Activated T-helper 1 cell treated with anti-CD3 and anti-CD28 coated beads, Interleukin-2, amount 50 U/mL, for 16 hours (primary cell): ENCODE measurements at places on chromosomes 5 and 9.

- DNase-seq: no peak
Measured at GRCh38 chr9:95107976-95108375, 209.5 kb downstream of the FANCC start.

DNA sequence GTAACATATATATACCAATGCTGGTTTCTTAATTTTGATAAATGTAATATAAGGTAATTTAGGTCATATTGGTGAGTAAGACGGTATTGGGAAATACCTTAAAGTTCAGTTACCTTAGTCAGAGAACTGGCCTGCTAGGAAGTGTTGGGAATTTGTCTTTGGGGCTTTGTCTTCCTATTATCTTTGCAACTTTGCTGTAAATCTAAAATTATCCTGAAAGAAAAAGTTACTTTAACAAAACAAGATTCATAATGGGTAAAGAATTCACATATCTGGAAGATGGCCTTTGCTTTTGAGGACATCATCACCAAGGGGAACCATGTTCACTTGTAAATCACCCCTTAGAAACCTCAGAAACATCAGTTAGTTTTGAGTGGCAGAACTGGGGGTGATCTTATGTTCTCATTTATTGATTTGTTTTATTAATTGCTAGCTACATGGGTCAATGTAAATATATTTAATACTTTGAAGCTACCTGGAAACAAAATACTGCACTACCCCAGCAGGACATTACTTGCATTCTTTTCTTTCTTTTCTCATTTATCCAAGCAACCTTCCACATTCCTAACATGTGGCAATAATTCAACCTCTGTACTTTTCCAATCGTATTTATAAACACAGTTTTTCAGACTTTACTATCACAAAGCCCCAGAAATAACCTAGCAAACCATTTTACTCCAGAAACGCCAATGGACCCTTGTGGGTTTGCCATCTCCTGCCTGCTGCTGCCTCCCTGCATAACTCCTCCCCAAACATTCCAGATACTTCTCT lies 41.4 kb downstream of the GLIS3 start:
- no peak for DNase-seq

GRCh38 chr9:94507531-94508258 lies 47.2 kb upstream of the PCAT7 start:
- no peak for DNase-seq

GRCh38 chr9:91949946-91950664 lies at the start of gene ROR2:
Gene ROR2 (minus strand): TSS chr9:91950228.
- no peak for DNase-seq

DNA sequence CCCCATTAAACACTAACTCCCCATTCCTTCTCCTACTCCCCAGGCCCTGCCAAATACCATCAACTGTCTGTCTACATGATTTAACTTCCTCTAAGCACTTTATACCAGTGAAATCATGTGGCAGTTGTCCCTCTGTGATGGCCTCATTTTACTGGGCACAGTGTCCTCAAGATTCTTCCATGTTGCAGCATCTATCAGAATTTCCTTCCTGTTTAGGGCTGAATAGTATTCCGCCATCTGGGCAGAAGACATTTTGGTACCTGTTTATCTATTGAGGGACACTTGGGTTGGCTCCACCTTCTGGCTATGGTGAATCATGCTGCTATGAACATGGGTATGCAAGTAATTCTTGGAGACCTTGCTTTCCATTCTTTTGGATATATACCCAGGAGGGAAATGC lies 59.4 kb upstream of the IRX4 start:
- no peak for DNase-seq

DNA sequence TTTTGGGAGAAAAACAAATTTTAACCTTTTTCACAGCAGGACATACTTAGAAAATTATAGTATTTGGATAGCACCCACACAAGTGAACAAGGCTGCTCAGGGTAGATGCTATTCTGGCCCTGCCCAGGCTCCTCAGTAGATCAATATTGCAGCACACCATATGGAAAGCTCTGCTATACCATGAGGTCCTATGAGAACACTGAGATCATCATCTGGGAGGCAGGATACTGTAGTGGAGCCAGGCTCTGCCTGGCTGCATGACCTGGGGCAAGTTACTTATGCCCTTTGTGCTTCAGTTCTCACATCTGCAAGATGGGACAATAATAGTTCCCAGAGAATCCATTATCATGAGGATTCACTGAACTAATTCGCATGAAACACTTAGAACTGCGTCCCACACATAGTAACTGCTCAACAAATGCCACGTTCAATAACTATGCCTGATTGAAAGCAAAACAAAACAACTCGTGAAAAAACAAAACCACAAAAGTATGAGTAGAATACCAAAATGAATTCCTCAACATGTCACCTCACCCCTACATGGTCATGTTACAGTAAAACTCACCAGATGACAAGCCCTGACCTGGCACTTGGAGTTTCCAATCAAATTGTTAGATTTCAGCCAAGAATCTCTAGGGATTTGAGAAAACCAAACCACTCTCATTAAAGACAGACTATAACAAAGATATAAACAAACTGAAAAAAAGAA lies 31.9 kb downstream of the ARSB start:
- no peak for DNase-seq

DNA sequence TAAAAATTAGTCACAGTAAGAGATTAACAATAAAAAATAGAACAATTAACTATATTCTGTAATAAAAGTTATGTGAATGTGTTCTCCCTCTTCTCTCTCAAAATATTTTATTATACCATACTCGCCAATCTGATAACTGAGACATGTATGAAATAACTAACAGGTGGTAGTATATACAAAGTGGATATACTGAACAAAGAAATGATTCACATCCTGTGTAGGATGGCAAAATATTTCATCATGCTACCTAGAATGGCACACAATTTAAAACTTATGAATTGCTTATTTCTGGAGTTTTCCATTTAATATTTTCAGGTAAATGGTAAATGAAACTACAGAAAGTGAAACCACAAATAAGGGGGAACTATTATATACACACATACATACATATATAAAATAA lies 152.5 kb downstream of the RNF180 start:
- DNase-seq: no peak

DNA sequence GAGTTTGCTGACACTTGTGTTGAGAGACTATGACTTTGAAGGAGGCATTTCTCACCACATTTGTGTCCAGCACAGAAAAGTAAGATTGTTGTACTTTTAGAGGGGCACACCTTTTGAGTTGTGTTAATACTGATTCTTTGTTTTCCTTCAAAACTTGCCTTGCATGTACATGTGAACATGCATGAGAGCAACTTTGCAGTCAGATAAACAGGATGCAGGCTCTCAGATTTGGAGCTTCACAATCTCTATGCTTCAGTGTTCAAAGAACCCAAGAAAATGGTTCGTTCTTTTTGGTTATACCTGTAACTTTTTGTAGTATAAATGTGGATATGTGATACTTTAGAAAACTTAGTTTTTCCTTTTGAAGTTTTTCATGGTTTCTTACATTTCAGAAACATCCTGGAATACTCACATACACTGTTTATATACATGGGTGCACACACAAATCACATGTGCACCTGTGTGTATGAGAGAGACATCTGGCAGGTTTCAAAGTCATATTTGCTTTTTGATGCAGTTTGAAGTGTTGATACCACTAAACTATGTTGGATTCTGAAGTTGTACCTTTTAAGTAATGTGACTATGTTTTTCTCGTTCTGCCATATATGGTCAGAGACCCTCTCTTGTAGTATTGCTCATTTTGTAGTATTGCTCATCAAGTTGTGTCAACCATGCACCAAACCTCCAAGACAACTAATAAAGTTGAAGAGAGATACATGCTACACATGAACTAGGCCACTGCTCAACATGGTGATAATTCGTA lies 190.7 kb downstream of the CD180 start:
- DNase-seq: no peak

DNA sequence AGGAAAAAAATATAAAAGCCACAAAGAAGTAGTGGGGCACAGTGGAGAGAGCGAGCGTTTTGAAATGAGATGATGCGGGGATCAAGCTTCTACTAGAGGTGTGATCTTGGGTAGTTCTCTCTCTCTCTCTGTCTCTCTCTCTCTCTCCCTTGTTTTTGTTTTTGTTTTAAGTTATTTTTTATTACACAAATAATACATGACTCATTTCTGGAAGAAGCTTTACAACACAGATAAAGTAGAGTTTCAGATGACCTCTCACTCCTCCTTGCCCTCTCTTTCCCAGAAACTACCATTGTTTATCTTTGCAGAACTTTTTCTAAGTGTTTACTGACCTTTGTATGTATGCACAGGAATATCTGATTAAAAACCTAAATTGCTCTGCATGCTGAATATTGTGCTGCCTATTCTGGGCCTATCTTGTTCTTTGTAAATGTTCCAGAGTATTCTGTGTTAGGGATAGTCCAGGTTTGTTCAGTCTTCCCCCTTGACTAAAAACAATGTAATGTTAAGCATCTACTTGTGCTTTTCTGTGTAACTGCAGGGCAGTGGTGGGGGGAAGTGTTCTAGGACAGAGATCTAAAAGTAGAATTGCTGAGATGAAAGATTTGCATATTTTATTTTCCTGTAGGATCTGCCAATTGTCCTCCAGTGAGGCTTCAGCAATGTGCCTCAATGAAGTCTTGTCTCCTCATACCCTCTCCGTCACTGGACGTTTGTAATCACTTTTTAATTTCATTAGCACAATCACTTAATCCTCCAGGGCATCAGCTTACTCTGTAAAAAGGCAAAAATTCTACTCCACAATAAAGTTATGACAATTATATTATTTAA lies 52.0 kb downstream of the FYB1 start:
- DNase-seq: no peak

DNA sequence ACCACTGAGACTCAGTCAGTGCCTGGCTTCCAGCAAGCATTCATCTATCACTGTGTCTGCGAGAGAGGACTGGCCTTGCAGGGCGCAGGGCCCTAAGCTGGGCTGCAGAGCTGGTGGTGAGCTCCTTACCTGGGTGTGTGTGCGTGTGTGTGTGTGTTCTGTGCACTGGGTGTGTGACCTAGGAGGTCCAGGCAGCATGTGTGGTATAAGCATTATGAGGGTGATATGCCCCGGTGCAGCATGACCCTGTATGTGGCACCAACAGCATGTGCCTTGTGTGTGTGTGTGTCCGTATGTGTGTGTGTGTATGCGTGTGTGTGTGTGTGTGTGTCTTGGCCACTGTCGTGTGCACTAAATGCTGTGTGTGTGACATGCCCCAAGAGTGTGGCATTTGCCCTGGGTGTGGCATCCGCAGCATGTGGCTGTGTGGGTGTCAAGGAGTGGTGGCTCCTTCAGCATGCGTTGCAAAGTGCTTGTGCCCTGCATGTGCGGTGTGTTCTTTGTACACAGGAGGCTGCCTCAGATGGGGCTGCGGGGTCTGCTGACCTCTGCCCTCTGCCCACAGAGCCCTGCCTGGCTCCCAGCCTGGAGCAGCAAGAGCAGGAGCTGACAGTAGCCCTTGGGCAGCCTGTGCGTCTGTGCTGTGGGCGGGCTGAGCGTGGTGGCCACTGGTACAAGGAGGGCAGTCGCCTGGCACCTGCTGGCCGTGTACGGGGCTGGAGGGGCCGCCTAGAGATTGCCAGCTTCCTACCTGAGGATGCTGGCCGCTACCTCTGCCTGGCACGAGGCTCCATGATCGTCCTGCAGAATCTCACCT lies 3.3 kb downstream of the FGFR4 start:
- DNase-seq: no peak

GRCh38 chr9:120616966-120617935 lies 37.3 kb upstream of the CDK5RAP2 start:
- no peak for DNase-seq

GRCh38 chr5:73655521-73656160 lies 29.6 kb downstream of the ARHGEF28 start:
- no peak for DNase-seq

DNA sequence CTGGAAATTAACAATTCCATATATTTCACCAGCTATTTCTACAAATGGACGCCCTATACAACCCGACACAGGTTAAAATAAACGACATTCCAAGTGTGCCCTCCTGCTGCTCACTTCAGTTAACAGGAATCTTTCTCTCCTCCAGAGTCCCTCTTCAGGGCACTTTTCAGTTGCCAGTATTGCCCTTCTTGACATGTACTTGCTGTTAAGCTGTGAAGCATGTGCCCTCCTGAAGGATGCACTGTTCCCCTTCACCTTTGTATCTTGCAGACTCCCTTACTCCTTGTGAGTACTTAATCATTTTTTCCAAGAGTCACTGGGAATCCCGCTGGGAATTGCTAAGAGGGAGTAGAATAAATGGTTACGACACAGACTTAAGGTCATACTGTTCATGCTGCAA lies 364.1 kb downstream of the CTNND2 start:
- no peak for DNase-seq

DNA sequence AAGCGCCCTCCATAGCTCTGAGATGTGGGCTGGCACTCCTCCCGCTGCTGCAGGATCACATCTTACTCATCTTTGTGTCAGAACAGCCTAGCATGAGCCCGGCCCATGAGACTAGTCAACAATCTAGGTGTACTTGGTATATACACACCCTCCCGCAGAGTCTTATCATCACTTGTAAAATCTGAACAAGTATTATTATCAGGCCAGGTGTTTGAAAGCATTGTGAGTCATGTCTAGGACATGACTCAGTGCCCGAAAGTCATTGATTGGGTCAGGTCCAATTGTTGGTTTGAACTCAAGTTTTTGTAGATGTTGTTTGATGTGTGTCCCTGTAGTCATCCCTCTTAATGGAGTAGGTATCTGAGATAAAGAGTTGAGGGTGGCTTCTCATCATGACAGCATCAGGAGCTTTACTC lies 108.7 kb downstream of the CFAP90 start:
- no peak for DNase-seq

DNA sequence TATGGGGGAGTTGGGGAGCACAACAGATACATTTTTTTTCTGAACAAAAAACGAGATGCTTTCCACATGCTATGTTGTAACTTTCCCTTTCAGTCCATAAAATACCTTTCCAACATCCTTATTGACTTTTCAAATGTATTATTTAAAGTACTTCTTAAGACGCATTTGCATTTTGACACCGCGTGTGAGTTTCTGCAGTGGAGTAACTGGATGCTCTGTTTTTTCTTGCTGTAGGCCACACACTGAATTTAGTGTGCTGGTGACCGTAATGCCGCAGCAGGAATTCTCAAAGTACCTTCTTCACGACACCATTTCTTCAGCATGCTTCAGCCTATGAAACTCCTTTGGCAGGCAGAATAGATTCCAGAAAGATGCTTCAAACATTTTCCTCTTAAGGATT lies 14.3 kb upstream of the EPB41L4B start:
- no peak for DNase-seq

GRCh38 chr9:125337236-125337635 lies 75.6 kb downstream of the GAPVD1 start:
- DNase-seq: no peak

GRCh38 chr5:139415221-139415861 lies 11.5 kb upstream of the SPATA24 start:
- DNase-seq: no peak

DNA sequence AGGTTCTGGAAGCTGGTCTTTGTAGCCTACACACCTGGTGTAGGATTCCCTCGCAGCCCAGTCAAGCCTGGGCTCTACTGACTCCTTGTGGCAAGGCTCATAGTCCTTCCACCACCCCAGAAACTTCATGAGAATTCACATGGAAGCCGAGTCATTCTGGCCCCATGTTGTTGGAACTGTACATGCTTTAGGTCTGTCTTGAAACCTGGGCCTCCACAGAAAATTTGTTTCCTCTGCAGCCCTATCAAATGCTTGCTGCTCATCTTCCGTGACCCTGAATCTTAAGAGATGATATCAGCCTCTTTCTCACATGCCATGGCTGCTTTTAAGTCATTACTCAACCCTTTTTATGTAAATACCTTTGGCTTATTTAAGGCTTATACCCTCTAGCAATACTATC lies 113.4 kb upstream of the GRHPR start:
- no peak for DNase-seq

- no peak for DNase-seq
Measured at GRCh38 chr9:38380872-38381534, 11.5 kb upstream of the ALDH1B1 start.

GRCh38 chr5:58770136-58770535 lies 187.3 kb downstream of the RAB3C start:
- DNase-seq: no peak
